H1 (cell line): ENCODE measurements at places on chromosomes 12 and 14.
A peak's percentile ranks its signal among the peaks of the same experiment; 100 is the strongest.

DNA sequence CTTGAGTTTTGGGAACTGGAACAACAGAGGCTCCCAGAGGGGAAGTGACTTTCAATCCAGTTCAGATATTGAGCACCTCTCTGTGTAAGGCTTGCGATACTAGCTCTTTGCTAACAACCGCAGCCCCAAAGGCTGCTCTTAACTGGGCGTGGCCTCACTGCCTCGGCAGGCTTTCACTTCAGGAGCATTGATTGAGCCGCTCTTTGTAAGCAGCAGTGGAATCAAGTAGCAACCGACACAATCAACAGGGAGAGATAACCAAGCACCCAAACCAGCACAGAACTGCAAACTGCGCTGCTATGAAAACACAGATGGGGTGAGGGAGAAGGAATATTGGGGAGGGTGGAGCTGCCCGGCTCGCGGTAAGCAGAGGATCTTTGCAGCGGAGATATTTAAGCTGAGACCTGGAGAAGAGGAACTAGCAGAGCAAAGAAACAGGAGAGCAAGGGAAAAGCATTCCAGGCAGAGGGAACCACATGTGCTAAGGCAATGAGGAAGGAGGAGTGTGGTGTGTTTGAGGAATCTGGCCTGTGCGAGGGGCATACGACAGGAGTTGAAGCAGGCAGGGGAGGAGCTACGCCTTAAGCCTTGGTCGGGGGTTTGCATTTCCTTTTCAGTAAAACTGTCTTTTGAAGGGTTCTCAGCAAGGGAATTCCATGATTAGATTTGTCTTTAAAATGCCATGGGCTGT lies 17.3 kb upstream of the YY1 start:
- no peak for DNase-seq

DNA sequence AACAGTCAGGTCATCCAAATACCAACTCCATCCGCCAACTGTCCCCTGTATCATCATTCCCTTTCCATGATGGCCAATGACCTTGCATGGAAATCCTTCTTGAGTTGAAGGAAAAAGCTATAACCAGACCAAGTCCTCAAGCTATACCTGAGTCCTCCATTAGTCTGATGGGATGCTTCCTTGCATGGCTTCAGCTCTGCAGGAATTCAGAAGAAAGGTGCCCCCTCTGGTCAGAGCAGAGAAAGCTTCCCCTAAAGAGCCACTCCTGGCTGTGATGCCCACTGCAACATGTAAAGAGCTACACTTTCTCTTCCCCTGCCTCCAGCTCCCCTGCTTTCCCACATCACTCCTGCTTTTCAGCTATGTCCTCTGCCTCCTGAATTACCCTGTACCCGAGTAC lies 43.1 kb upstream of the FKBP4 start:
- DNase-seq = peak; percentile 51

DNA sequence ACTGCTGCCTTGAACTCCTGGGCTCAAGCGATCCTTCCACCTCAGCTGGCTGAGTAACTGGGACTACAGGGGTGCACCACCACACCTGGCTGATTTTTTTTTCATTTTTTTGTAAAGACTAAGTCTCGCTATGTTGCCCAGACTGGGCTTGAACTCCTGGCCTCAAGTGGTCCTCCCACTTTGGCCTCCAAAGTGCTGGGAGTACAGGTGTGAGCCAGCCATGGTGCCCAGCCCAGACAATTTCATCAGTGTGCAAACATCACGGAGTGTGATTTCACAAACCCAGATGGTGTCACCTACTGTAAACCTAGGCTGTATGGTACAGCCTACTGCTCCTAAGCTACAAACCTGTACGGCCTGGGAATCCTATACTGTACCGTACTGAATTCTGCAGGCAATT lies 6.9 kb upstream of the BCL7A start:
- DNase-seq = no peak

- no peak for DNase-seq
Observed at GRCh38 chr12:65229441-65229840, 49.0 kb upstream of the MSRB3 start.

GRCh38 chr12:59059088-59059935 lies 139.0 kb upstream of the LRIG3 start:
- DNase-seq = no peak

- DNase-seq = peak; percentile 47
Observed at GRCh38 chr12:116277467-116278278, at the start of gene MED13L. TSS of gene MED13L (minus strand) at chr12:116277693. CDS start at chr12:116277131, 562 bp downstream.

DNA sequence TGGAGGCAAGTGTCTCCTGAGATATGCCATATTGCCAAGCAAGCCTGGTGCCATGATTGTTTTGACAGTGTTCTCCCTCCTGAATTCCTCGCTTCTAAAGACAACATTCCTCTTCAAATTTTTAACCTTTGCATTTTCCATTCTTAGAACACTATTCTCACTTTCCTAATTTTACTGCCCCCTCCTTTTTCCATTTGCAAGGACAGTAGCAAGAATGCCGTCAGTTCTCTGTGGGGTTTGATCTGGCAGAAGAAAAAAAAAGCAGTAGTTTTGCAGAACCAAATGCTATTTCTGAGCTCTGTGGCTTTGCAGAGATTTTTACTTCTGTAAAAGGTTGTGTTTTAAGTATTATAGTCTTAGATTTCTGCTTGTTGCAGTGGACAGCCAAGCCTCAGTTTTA lies 295.2 kb downstream of the NUAK1 start:
- no peak for DNase-seq

DNA sequence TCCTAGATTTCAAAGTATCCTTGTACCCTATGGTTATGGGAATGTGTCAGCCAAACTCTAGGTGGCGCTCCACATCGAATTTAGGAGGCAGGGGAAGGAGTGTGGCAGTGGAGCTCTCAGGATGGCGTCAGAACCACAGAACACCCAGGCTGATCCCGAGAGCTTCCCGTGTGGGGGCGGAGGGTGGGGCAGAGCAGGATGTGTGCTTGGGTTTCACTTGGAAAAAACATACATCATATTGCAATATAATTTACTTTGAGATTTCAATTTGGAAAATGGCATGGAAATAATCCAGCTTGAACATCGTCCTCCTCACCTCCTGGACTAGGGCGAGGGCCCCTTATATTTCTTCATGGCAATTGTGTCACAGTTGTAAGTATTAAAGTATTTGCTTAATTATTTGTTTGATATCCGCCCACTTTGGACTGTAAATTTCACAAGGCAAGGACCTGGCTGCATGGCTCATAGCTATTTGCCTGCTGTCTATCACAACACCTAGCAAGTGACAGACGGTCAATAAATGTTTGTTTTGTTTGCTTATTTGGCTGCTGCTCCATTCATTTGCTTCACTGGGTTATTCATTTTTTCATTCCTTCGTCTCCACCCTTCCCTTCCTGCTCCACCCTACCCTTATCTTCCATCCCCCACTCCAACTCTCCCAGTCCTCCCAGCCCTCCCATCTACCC lies 221.5 kb upstream of the HMGA2 start:
- DNase-seq = peak; percentile 70

DNA sequence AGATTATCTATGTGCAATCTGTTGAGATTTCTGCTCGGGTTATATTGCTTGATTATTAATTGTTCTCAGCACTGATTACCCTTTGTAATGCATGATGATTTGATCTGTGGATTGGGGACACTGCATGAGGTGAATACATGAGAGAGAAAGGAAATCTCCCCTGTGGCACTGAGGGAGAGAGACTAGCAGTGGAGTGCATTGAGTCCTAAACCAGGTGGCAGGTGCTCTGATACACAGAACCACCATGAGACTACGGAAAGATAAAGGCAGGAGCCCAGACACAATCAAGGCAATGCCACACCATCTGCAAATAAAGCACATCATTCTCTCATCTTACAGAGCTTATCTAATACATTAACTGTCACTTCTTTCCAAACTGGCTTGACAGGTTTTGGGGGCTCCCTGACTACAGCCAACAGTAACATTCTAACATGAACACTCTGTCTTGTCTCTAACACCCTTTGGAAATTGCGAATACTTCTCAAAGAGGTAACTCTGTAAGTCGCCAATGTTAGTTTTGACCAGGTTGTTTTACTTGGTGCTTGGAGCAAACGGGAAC lies 37.6 kb upstream of the TSPAN8 start:
- no peak for DNase-seq

DNA sequence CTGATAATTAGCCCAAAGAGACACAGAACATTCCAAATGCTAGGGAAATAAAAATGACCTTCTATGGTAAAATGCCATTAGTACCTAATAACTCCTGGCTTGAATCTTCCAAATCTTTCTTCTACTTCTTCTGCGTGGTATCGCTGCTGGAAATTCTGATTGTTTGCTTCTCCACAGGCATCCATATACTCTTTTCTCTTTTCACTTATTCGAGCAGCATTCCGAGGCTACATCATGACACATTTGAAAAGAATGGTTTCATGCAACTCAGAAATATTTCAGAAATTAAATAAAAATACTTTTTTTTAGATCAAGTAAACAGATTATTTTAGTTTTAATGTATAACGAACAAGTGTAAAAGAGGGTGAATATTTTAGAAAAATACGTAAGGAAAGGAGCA lies 18.9 kb downstream of the ZCCHC8 start:
- DNase-seq = no peak
